ENCODE measurements at places on chromosomes 7 and 10.

DNA sequence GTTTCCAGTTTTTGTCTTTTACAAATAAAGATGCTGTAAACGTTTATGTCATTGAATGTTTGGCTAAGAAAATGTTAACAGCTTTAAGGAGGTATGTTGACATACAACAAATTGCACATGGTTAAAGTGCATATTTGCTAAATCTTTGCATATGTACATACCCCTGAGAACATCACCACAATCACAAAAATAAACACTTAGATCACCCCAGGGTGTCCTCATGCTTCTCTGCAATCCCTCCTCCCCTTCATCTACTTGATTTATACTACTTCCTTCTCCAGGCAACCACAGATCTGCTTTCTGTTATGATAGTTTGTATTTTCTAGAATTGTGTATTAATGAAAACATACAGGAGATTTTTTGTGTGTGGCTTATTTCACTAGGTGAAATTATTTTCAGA lies 209.5 kb downstream of the GLRX3 start:
- no peak for DNase-seq

GRCh38 chr7:2040893-2041270 lies 191.9 kb downstream of the MAD1L1 start:
- peak; percentile 42 for DNase-seq

GRCh38 chr10:30854656-30855055 lies 177.0 kb downstream of the ZNF438 start:
- DNase-seq: no peak

GRCh38 chr10:132006966-132007365 lies 25.2 kb upstream of the BNIP3 start:
- no peak for DNase-seq

DNA sequence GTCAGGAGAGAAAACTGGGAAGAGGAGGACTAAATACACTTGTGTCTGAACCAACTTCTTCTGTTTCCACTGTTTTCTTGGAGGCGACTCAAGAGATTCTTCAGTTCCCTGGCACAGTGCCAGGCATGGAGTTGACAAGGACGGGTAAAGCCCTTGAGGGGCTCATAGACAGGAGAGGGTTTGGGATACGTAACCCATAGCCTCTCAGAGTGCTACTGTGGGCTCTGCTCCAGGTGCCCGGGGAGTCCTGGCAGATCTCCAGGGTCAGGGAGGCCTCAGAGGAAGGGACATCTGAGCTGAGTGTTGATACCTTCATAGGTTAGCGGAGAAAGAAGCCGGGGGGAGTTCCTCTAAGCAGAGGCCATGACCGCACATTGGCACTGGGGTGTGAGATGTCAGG lies 42.0 kb downstream of the GALNT17 start:
- no peak for DNase-seq

DNA sequence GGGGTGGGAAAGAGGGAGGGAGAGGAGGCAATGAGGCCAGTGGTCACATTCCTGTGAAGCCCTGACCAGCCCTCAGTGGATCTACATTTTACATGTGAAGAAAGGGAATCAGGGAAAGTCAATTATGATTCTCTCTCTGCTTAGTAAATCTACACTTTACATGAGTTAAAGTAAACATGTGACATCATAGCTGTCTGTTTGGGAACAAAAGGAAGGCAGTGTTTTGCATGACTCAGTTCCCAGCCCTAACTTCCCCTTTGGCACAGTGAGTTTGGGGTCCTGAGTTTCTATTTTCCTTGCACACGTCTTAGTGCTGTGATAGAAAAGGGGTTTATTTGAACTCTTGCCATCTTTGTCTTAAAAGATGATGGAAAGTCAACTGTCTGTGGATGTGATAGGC lies 615.1 kb downstream of the SDK1 start:
- no peak for DNase-seq

DNA sequence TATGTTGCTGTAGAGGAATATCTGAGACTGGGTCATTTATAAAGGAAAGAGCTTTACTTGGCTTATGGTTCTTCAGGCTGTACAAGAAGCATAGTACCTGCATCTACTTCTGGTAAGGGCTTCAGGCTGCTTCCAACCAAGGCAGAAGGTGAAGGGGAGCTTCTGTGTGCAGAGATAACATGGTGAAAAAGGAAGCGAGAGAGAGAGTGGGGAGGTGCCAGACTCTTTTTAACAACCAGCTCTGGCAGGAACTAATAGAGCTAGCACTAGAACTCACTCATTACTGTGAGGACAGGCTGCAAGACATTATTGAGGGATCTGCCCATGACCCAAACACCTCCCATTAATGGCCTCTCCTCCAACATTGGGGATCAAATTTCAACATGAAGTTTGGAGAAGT lies 94.5 kb downstream of the KIF20B start:
- no peak for DNase-seq

DNA sequence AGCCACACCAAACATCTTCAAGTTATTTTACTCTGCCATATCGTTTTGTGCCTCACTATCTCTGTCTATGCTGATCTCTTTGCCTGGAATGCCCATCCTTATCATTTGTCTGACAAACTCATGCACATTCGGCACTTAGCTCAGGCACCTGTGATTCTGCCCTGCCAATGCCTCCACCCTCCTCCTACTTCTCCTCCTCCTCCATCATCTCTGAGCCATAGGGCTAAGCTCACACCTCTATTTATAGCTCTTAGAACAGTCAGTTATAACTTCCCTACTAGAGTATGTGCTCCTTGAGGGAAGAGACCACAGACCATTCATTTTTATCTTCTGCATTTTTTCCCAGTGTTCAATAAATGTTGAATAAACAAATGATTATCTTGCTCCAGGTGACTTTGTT lies 51.2 kb upstream of the CDK13 start:
- no peak for DNase-seq

DNA sequence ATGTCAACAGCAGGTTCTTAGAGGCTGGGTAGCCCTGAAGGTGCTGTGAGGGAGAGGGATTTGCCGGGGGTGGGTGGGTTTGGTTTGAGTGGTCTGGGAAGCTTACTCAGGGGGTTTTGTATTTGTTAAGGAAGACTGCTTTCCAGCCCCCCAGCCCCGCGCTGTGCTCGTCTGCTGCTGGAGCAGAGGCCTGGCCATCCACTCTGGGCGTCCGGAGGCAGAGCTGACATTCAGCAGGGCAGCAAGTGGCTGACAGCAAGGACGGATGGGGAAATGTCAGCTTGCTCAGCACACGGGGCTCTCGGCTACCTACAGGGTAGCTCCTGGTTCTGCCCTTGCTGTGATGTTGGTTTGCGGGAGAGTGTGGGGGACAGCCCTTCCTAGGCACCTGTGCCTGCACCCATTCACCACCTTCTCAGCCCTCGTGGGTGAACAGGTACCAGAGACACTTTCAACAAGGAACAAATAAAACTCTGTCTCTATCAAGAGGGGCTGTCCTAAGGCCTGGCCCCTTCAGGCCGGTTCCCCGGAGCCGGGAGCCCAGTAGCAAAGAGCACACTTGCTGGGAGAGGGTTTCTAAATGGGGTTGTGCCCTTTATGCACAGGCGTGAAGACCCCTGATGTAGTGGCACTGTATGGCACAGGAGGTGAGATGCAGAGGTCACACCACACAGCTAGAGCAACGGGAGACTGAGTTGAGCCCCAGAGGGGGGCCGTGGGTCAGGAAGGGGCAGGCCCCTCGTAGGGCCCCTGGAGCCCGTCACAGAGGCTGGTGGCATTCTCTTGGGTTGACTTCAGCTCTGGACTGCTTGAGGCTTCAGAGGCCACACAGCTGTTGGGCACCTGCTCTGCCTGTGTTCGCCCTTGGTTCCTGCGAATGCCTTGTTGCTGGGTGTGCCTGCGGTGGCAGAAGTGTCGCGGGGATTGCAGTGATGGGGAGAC lies 72.2 kb upstream of the SHH start:
- no peak for DNase-seq

- DNase-seq: peak; percentile 13
Measured at GRCh38 chr7:83655951-83656556, 7.1 kb upstream of the SEMA3E start.

DNA sequence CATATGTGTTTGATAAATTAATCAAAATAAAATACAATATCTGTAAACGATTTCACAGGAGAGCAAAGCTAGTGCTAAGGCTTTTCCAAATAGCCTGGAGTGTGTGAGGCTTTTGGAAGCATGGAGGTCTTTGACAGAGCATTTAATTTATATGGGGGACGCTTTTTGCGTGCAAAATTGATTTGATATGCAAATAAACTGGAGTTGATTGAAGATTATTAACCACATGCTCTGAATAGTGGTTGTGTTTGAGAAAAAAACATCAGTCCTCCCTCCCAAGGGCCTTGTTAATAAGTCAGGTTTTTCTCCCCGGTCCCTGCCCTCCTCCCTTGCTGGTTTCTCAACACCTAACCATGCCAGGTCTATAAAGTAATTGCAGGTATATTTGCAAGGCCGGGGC lies 85.1 kb upstream of the FGFR2 start:
- DNase-seq: no peak

DNA sequence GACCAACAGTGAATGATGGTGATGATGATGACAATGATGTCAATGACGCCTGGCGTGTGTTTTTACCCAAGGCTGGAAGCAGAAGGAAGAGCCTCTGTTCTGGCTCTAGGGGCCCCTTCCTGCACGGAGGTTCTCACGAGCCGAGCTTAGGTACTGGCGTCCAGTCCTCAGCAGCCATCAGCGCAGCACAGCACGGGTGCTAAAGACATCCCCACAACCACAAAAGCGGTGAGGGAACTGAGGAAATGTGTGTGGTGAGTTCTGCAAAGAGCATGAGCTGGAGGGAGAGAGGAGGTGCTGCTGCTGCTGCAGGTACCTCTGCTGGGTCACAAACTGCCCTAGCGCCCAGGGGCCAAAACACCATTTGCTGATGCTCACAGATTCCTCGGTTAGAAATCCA lies 81.6 kb downstream of the SFMBT2 start:
- DNase-seq: no peak

- peak; percentile 32 for DNase-seq
Measured at GRCh38 chr10:102918817-102919245, 737 bp downstream of the CNNM2 start.

GRCh38 chr10:30962522-30962921 lies 69.1 kb downstream of the ZNF438 start:
- no peak for DNase-seq

DNA sequence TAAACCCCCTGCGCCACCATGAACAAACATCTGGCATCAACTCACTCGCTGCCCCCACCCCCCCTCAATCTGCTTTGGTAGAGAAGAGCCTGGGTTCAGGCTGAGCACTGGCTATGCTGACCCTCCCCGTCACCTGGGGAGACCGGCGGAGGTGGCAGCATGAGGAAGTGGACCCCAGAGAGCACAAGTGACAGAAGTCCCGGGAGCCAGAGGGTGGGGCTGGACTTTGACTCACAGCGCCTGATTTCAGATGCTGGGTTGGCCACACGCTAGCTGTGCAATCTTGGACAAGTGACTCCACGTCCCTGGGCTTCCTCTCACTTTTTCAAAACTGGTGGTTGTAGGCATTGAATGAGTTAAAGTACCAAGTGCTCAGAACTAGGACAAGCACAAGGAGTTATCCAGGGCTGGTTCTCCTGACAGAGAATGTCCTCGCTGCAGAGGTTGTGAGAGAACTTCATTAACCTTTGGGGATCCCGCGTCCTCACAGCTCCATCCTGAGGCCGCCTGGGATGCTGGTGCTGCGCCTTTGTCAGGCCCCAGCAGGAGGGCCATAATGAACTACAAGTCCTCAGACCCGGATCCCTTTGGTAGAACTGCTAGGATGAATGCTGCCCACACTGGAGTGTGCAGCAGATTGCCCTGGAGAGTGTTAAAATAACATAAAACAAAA lies 48.8 kb upstream of the RASGEF1A start:
- DNase-seq: no peak

DNA sequence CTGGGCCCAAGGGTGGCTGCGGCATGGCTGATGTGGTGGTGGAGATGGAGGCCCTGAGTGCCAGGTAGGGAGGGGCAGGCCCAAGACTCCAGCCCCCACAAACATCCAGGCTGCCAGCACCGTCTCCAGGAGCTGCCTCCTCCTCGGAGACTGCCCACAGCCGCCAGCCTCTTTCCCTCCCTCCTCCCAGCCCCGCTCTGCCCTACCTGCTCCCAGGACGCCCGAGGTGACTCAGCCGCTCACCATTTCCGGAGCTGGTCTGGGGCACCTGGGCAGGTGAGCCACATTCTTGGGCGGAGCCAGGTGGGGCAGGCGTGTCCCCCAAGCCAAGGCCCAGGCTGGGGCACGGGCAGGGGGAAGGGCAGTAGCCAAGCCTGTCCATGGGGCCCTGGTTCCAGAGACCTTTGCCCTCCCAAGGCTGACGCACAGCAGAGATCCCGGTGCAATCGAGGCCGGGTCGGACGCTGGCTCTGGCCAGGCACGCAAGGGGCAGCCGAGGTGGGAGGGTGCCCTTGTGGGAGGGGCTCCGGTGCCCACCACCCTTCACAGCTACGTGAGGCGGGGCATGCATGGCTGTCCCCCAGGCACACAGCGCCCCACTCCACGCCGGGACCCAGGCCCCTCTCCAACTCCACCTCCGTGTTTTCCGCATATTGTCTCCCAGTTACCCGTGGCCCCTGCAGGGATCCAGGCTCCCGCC lies 8.8 kb downstream of the ADAP1 start:
- no peak for DNase-seq

- DNase-seq: no peak
Measured at GRCh38 chr10:103802081-103802480, 53.3 kb downstream of the SH3PXD2A start.

DNA sequence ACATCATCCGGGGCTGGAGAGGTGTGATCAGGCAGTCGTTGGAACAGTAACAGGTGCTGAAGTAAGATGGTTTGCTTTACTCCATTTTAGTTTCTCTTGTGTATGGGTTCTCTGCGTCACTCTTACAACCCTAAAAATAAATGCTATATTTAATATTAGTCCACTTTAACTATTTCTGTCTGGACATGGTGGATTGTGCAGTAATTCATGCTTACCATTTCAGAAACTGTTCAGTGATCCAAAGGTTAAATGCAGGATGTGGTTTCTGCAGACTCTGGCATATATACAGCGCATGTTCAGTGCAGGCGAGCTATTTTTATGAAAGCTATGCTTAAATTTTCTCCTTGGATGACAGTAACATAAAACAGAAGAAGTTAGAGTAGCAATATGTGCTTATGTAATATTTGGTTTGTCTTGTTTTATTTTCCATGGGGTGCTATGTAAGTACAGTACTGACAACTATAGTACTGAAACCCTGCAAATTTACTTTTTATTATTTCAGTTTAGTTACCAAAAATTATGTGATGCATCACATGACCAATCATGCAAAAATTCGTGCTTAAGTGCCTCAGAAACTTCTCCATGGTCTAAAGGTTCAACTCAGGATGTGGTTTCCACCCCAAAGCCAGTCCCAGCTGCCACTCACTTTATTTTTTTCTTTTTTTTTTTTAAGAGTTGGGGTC lies 46.6 kb upstream of the GRID1 start:
- DNase-seq: peak; percentile 47

DNA sequence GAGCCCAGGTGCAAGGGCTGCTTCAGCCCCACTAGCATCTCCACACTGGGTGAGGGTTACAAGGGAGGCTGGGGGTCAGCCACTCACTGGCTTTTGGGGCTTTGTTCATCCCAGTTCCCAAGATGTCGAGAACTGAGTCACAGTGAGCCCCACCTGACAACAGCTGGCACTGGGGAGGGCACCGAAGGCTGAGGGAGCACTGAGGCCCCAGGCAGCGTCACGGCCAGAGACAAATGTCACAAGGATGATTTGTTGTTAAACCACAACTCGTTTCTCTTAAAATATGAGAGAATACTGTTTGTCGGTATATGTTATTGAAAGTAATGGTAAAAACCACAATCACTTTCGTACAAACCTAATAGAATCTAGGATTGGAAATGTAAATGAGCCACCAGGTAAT lies 219.9 kb downstream of the CELF2 start:
- DNase-seq: peak; percentile 61

GRCh38 chr7:159032322-159032721 lies 112.3 kb downstream of the VIPR2 start:
- no peak for DNase-seq

Data from activated naive CD4-positive, alpha-beta T cell treated with anti-CD3 and anti-CD28 coated beads for 36 hours (primary cell).